Myometrial cell (primary cell): ENCODE measurements at places on chromosomes 7 and 10. TPM values are rescaled to one million over a fixed set of nuclear protein-coding genes. Genes with fewer than 3 reads are reported as not detected.

Gene ATXN7L1
- 3.7 and 8.9 TPM in 2 replicates for total RNA-seq

Gene CPA4
- total RNA-seq: 7.5 and 13.1 TPM in 2 replicates

Gene LRRD1
- not detected in 2 replicates for total RNA-seq

Gene OR2A12
- not detected in 2 replicates for total RNA-seq
